ENCODE measurements at places on chromosomes 7 and 10.

DNA sequence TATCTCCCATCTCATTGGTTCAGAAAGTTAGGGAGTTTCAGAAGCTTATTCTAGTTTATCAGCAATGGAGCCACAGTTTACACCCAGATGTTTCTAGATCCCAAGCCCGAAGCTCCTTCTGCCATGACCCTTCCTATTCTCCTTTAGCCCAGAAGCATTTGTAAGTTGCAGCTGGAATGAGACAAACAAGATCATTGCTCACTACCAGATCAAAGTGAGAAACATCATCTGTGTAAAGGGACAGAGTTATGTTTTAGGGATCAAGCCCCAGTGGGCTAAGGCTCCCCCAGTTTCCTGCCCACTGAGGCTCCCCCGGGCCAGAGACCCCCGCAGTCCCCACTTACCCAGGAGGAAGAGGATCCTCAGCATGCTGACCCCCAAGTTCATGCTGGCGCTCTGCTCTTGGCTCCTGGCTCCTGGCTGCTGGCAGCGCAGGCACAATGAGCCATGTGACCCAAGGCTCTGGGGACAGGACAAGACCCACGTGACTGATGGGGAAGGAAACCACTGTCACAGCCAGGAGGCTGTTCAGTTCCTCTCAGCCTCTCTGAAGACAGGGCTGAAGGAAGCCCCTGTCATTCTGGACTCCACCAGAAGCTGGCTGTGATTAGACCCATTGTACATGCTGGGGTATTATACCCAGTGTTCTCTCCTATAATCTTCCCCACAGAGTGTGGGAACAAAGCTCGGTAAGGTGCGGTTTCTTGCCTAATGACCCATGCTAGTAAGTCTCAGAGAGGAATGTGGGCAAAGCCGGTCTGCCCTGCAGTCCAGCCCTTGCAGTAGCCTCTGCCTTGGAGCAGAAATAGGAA is at the start of gene TMEM273:
Gene TMEM273 (minus strand): TSS at position 442 of the 812 bp plus-strand sequence. CDS start 55 bp downstream, at position 387.
- no peak for DNase-seq

DNA sequence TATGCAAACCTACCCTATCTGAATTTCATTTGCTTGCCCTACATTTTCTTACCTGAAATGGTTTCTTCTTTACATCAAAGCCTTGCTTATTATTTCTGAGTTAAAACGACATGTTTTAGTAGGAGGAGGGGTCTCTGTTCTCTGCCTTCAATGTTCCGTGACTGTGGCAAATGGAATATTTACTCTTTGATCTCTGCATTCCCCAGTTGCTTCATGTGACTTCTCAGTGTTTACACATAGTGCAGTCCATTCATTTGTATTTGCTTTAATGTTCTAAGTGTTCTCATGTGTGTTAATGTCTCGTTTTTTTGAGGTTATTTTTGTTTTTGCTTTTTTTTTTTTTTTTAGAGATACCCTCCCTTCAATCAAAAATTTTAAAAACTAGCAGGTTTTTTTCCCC is 75.8 kb downstream of the GNAI1 start:
- DNase-seq = no peak

DNA sequence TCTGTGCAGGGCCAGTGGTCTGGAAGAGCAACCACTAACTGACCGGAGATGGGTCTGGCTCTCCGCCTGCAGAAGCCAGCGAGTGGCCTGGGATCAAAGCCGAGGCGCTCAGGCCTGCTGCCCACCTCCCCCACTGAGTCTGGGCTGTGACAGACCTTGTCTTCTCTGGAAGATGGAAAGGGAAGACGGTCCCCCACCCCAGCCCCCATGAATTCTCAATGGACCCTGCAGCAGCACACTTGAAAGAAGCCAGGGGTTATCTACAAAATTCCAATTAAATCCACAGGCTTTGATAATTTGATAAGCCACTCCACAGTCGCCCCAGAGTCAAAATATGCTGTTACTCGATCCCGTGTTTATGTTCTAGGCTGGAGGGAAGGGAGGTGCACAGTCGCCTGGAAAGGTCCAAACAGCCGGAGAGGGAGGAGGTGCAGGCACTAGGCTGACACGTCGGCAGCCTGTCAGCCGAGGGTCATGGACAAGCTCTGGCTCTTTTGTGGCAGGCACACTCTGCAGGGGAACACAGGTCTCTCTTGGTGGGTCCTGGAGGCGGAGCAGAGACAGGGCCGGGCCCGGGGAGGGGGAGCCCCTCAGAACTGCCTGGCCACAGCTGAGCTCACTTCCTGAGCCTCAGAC is 134.9 kb downstream of the SH3PXD2A start:
- DNase-seq = no peak

DNA sequence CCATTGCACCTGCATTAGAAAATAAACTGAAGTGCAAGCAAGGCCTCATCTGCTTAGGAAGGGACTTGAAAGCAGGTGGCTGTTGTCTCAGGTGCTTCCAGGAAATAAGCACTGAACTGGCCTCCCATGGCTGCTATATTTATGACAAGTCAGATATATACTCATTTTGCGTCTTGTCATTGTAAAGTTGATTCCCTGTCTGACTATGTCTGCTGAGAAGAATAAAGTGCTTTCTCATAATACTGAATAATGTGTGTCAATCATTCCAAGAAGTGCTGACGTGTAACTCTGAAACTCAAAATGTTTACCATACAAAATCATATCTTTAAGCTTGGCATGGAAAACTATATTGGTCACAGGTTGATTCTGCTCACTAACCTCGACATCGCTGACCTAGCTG is 44.9 kb upstream of the SVOPL start:
- DNase-seq = no peak

GRCh38 chr7:132130497-132130896 is 445.8 kb downstream of the PLXNA4 start:
- no peak for DNase-seq

DNA sequence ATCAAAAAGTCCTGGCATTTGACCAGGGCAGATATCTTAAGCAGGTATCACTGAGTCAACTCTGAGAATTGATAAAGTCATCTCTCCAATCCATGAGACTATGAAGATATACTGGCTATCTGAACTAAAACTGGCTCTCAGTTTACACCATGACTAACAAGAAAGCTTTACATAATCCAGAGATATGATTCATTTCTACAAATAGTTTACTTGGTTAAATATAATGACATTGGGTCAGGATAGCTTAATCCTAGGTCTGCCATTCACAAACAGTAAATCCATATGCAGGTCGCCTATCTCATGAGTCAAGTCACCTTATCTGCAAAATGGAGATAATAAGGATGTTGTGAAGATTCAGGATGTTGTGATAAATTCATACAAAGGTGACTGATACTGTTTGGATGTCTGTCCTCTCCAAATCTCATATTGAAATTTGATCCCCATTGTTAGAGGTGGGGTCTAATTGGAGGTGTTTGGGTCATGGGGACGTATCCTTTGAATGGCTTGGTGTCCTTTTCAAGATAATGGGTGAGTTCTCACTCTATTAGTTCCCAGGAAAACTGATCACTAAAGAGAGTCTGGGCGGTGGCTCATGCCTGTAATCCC is 117.4 kb downstream of the JMJD1C start:
- no peak for DNase-seq

GRCh38 chr10:119199231-119199992 is 8.0 kb upstream of the GRK5 start:
- DNase-seq = no peak

GRCh38 chr10:105674448-105674847 is 1033.4 kb downstream of the SORCS3 start:
- no peak for DNase-seq
